ENCODE measurements at places on chromosomes 5 and 9. TPM values are rescaled to one million over a fixed set of nuclear protein-coding genes. Genes with fewer than 3 reads are reported as not detected.

Gene ESM1
- 0.47 TPM for total RNA-seq

Gene PDE6A
- not detected for total RNA-seq

Gene CNOT6
- 52.4 TPM for total RNA-seq

Gene SV2C
- 1.7 TPM for total RNA-seq

Gene LCN15
- total RNA-seq, result not detected

Gene TSLP
- not detected for total RNA-seq

Gene SERINC5
- 60.8 TPM for total RNA-seq

Gene GLRA1
- 0.16 TPM for total RNA-seq

Gene ZNF483
- 47.3 TPM for total RNA-seq

Gene WNT8A
- total RNA-seq, result not detected

Gene SHISAL2B
- total RNA-seq, result not detected

Gene NME5
- total RNA-seq, result 9.4 TPM

Gene TRAF2
- 8.9 TPM for total RNA-seq

Gene PRDM9
- total RNA-seq, result not detected

Gene IL5
- not detected for total RNA-seq

Gene SPINK13
- not detected for total RNA-seq

Gene PCDHAC2
- total RNA-seq, result 33.5 TPM

Gene ENC1
- 1,378 TPM for total RNA-seq

Gene FOXD4L4
- total RNA-seq, result 0.78 TPM

Gene ADCY2
- 13.4 TPM for total RNA-seq

Gene PDE4D
- total RNA-seq, result 219 TPM

Gene GFM2
- total RNA-seq, result 61.0 TPM

Gene SLC36A3
- total RNA-seq, result not detected

Gene TTLL11
- 26.8 TPM for total RNA-seq

Gene UGT3A1
- total RNA-seq, result not detected

Gene GFI1B
- not detected for total RNA-seq

Gene CAVIN4
- 12.9 TPM for total RNA-seq

Gene SLU7
- total RNA-seq, result 46.3 TPM

Gene SLC2A6
- 17.2 TPM for total RNA-seq

Gene FAM81B
- total RNA-seq, result 0.62 TPM

Gene CYLC2
- not detected for total RNA-seq

Gene SLC25A2
- not detected for total RNA-seq

Gene SCGB3A2
- not detected for total RNA-seq

Gene ACER2
- 11.4 TPM for total RNA-seq

Gene MSX2
- total RNA-seq, result not detected

Gene ORM2
- not detected for total RNA-seq

Gene CCL27
- total RNA-seq, result 0.31 TPM

Gene SLC6A7
- 0.62 TPM for total RNA-seq

Gene CCNB1
- 25.0 TPM for total RNA-seq

Gene HAND1
- total RNA-seq, result not detected

Gene CATSPER3
- 1.2 TPM for total RNA-seq

Gene HRCT1
- not detected for total RNA-seq

Gene FSTL4
- 0.62 TPM for total RNA-seq

Gene CACNA1B
- total RNA-seq, result 35.6 TPM

Gene C1QTNF3
- total RNA-seq, result 11.7 TPM
